ENCODE measurements at places on chromosomes 2 and 18.

GRCh38 chr2:137892739-137893138, 71.5 kb upstream of the HNMT start:
- DNase-seq = no peak

- no peak for DNase-seq
These were observed 35.8 kb downstream of the SH3RF3 start for GRCh38 chr2:109164739-109165221.

DNA sequence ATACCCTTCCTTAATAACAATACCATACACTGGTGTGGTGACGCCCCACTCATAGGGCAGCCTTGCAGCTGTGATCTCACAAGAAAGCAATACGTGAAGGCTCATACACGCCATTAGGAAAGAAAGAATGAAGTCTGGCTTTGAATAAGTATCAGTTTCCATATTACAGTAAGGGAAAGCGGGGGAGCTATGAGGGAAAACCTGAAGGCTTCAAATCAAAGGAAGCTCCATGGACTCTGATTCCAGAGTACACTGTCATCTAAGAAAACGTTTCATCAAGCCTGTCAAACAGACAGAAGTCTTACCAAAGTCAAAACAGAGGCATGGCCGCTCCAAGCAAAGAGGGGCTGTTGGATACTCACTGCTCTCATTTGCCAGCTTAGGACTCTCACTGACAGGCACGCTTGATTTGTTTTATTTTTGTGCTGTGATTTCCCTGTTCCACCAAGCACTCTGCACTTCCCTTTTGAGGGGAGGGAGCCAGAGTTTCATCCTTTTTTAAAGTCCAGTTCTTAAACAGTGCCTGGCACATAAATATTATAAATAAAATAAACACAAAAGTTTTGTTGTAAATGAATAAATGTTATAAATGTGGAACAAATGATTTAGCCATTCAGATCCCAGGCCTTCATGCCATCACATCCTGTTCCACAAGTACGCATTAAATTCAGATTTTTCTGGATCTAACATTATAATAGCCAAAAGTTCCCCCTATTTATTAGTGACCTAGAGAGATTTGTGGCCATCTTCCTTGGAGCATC, 221.2 kb downstream of the PIEZO2 start:
- DNase-seq = no peak

DNA sequence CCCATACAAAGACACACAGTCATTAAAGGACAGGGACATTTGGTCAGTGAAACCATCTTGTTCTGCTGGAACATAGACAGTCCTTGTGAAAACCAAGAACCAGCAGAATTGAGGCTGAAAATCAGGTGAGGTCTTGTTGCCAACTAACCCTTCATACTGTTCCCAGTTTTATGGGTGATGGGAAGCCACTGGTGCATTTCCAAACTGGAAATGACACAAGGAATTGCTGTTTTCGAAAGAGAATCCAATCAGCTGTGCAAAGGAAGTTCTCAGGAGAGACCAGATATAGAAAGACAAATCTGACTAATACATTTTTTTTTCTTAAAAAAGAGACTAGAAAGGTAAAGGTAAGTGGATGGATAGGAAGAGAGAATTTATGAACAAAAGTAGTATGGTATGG, 948.2 kb downstream of the TSN start:
- no peak for DNase-seq

DNA sequence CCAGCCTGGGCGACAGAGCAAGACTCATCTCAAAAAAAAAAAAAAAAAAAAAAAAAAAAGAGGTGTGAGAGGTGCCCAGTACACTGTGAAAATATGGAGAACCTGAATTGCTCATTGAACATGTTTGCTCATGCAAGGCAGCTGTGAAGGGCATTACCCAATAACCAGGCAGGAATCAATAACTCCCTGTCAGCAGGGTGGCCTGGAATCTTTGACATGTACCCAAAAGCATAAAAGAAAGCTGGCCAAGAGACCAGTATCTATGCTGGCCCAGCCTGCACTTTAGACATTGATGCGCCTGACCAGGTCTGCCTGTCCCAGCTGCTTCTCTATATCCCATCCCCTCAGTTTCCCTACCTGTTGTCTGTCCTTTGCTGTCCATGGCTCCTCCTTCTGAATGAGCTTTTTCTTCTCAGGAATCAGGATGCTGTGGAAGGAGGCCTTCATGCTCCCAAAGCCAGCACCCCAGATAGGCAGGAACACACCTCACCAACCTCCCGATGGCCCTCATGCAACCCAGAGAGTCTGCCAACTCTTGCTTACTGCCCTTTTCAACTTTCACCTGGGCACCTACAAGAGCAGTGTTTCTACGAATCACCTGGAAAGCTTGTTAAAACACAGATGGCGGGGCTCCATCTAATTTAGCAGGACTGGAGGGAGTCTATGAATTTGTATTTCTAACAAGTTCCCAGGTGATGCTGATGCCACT, 83.4 kb upstream of the PPP1CB start:
- DNase-seq = no peak

GRCh38 chr2:226831266-226831665, 4.6 kb upstream of the RHBDD1 start:
- no peak for DNase-seq

DNA sequence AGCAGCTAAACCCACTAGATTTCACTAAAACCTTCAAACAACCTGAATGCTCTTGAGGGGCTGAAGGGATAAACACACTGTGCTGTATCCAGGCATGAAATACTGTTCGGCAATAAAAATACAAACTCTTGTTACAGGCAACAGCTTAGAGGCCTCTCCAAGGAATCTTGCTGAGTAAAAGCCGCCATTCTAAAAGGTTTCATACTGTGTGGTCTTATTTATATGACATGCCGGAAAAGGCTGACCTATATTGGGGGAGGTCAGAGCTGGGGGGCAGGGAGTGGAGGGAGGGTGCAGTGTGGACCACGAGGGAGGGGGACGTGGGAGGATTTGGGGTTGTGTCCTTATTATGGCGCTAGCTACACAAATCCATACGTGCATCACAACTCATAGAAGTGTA, 136.2 kb downstream of the MBP start:
- no peak for DNase-seq

DNA sequence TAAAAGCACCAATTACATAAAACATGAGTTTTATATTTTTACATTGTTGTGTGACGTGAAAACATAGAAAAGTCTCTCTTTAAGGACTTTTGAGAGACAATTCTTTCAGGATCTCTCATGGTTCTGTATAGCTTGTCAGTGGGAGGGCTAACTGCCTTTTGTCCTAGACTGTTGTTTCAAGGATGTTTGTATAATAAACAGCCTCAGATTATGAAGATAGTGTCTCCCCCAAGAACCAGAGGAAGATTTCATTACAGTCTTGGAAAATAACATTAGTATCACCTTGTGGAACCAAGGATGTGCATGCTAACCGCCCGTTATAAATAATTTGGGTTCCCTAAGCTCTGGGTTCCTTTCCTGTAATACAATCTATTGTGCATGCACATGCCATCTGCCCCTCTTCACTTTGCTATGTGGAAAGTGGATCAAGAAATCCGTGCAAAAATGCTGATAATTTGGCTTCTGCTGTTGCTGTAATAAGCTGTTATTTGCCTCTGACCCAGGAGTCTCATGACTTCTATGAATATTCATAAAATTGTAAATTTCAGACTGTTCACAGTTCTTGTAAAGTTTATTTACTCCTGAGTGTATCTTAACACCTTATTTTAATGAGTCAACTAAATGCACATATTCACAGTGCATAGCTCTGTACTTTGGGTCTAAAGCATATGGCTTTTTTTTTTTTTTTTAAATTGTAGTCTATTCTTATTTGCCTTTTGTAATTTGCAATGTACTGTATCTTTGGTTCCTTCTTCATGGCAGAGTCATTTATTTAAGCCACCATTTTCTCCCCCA, 265.5 kb downstream of the PTH2R start:
- DNase-seq = no peak

- DNase-seq = no peak
These were observed 34.2 kb upstream of the ACAA2 start for GRCh38 chr18:49847524-49847923.

DNA sequence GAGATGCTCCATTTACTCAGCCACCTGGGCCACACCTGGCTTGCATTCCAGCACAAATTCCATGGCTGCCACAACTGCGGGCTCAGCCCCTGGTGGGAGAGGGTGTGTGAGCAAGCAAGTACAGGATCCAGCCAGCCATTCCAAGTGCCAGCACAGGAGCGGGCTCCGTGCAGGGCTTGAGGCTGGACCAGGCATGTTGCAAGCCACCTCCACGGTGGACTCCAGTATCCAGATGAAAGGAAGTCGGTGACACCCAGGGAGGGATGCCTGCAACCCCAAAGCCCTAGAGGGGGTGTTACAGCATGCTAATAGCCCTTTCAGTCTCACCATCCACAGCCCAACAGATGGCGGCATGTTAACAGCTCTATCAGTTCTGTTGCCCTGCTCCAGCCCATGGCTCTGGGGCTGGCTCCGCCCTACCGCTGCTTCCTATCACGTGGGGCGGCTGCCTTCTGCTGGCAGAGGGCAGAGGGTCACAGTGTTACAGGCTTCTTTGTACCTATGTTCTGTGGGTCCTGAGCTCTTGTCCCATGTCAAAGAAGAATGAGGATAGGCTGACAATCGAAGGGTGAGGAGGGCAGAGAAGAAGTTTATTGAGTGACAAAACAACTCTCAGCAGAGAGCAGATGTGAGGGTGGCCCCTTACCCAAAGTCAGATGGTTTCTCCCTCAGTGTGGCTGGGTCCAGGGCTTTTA, 11.7 kb upstream of the GORASP2 start:
- no peak for DNase-seq

- DNase-seq = no peak
These were observed 54.8 kb downstream of the CDC42EP3 start for GRCh38 chr2:37616677-37617005.

GRCh38 chr18:54899500-54899899, 59.8 kb downstream of the CCDC68 start:
- no peak for DNase-seq
